ENCODE measurements at places on chromosomes 13 and 19.

- no peak overlapping the region for H3K4me3 ChIP-seq
- DNase-seq, result peak; percentile 55
- no peaks in the 10 kb centered on the region for H3K36me3 ChIP-seq
- H3K27ac ChIP-seq, result no peak overlapping the region
- peaks cover 12% of the 10 kb centered on the region for H3K27me3 ChIP-seq
- no peaks in the 10 kb centered on the region for H3K4me1 ChIP-seq
Measured at GRCh38 chr19:43809762-43810696, 7.8 kb upstream of the LYPD5 start.

- H3K36me3 ChIP-seq, result no peaks in the 10 kb centered on the region
- H3K27me3 ChIP-seq, result no peaks in the 10 kb centered on the region
Measured at GRCh38 chr13:91773591-91774227, 375.3 kb downstream of the GPC5 start.

DNA sequence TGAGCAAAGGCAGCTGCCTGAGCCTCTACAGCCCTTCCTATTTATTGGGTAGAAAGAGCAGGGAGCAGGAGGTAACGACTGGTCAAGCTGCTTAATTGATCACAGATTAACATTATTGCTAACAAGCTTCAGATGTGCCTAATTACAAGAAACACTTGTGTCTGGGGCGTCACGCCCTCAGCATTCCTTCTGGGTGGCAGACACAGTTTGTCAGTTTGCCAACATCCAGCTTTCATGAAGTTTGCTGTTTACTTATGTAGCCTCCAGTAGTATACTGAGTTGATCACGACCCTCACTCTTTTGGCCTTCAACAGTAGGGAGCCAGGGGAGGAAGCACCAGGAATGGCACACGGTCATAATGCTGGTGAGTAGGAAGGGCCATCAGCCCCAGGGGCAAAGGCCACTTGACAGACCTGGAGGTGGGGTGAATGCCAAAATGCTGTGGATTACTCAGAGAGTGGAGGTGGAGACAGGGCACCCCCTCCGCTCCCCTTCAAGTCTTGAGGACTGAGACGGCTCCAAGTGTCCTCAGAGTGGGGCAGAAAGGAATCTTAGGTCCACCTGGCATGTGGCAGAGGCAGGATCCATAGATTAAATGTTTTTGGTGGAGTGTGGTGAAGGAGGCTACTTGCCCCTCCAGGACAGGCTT, 34.9 kb upstream of the PSPC1 start:
- peaks cover 17% of the 10 kb centered on the region for H3K36me3 ChIP-seq
- H3K4me1 ChIP-seq, result no peaks in the 10 kb centered on the region
- H3K27ac ChIP-seq, result no peak overlapping the region
- H3K27me3 ChIP-seq, result no peaks in the 10 kb centered on the region
- DNase-seq, result no peak

GRCh38 chr13:49357694-49358093, 86.2 kb downstream of the CAB39L start:
- H3K4me1 ChIP-seq, result no peaks in the 10 kb centered on the region
- DNase-seq, result no peak
- H3K27me3 ChIP-seq, result no peaks in the 10 kb centered on the region
- no peaks in the 10 kb centered on the region for H3K36me3 ChIP-seq
- no peak overlapping the region for H3K4me3 ChIP-seq
- H3K27ac ChIP-seq, result no peak overlapping the region

DNA sequence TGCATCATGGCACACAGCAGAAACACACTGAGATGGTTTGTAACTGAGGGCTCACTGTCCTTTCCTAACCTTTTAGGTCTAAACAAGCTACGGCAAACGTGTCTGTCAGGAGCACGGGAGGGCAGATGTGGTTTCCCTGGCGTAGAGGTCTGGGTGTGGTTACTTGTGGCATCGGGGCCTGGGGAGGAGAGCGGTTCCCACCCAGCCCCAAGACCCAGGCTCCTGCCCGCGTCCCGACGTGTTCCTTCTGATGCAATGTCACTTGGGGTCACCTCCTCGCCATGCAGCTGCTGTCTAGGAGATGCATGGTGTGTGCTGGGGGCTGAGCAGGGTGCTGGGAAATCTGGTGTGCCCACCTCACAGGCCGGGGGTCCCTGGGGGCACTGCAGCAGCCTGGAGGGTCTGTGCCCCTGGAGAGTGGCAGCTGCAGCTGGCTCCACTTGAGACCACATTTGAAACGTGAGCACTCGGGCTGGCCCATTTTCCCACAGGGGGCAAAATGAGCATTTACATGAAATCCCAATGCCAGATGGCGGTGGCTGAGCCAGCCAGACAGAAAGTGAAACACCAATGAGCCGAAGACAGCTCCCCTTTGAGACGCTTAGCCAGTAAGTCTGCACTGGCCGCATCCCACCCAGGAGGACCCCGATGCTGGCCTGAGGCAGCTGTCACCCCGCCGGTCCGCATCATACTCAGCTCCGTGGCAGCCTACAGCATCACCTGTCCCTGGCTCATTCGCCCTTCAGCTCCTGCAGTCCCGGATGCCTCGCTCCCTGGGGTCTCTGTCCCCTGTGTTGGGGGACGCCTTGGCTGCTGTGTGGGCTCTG, 22.3 kb upstream of the MYDGF start:
- no peaks in the 10 kb centered on the region for H3K27me3 ChIP-seq
- no peak overlapping the region for H3K27ac ChIP-seq
- DNase-seq, result no peak

- DNase-seq, result no peak
- peaks cover 3% of the 10 kb centered on the region for H3K4me1 ChIP-seq
- H3K36me3 ChIP-seq, result no peaks in the 10 kb centered on the region
- no peak overlapping the region for H3K4me3 ChIP-seq
- no peak overlapping the region for H3K27ac ChIP-seq
- no peaks in the 10 kb centered on the region for H3K27me3 ChIP-seq
Measured at GRCh38 chr19:2636141-2636896, 66.2 kb downstream of the GNG7 start.

DNA sequence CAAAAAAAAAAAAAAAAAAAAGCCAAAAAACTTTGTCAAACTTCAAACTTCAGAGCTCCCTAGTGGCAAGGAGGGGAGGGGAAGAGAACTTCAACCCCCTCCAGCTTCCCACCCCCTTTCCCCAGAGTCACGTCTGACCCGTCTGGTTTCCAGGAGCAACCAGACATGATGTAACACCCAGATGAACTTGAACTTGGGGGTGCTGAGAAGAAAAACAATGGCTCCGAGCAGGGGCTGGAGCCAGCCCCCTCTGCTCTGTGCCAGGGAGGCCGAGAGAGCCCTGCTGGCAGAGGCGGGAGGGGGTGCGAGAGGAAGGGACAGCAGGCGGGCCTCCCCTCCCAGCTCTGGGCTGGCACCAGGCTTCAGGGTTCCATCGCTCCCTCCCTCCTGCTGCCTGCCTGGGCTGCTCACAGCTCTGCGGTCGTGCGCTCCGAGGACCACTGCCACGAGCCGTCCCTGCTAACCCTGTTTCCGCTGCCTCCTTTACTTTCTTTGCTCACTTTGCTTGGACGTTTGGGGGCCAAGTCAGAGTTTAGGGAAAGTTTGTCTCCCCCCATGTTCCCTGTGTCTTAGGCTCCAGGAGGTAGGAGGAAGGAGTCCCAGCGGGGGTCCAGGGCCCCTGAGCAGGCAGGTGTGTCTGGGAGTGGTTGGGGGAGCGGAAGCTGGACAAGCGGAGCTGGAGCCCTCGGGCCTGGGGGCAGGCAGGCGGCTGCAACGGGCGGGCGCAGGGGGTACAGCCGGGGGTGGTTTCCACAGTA, 11.1 kb downstream of the LYL1 start:
- H3K4me3 ChIP-seq, result no peak overlapping the region
- peak overlapping the region; percentile 79 for H3K27ac ChIP-seq
- H3K4me1 ChIP-seq, result peaks cover 19% of the 10 kb centered on the region
- peaks cover 13% of the 10 kb centered on the region for H3K36me3 ChIP-seq
- no peaks in the 10 kb centered on the region for H3K27me3 ChIP-seq

DNA sequence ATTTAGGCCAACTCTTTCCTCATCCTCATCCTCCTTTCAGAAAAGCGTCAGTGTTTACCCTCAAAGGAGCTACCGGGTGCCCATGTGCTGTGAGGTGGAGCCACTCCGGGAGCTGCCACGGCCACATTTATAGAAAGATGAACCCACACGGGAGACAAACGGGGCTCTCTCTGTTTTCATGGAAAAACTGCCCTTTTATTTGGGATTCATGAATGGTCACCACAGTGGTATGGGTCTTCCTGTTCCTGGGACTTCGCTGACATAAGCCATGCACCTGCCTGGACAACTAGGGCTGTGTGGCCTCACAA, 224.2 kb downstream of the ZIC5 start:
- DNase-seq, result no peak
- H3K36me3 ChIP-seq, result no peaks in the 10 kb centered on the region
- H3K27ac ChIP-seq, result no peak overlapping the region
- no peaks in the 10 kb centered on the region for H3K4me1 ChIP-seq

- H3K4me1 ChIP-seq, result no peaks in the 10 kb centered on the region
- no peak for DNase-seq
- no peak overlapping the region for H3K4me3 ChIP-seq
- no peaks in the 10 kb centered on the region for H3K36me3 ChIP-seq
- H3K27ac ChIP-seq, result no peak overlapping the region
- H3K27me3 ChIP-seq, result no peaks in the 10 kb centered on the region
Measured at GRCh38 chr13:84500016-84500415, 617.7 kb upstream of the SLITRK1 start.

DNA sequence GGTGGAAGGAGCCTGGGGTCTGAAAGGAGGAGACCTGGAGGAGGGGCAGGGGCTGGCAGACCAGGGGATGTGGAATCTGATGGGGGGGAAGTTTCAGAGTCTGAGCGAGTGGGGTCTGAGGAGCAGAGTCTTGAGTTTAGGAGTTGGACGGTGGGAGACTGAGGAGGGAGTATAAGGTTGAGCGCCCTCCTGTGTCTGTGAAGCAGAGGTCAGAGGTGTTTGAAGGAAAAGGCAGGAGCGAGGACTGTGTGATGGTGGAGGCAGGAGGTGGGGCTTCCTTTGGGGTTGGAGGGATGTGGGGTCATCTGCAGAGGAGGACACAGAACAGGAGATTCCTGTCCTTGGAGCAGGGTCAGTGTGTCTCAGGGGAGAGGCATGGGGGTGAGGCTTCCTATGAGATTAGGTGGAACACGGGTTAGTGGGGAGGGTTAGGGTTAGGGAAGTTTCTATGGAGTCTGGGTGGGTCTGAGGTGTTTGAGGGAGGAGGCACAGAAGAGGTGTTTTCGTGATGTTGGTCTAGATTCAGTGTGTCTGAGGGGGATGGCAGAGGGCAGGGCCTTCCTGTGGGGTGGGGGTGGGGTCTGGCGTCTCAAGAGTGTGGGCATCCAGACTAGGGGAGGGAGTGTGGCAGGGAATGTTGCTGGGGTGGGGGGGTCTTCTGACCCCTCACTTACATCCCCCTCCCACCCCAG, 8.3 kb downstream of the RYR1 start:
- H3K27ac ChIP-seq, result no peak overlapping the region
- no peaks in the 10 kb centered on the region for H3K27me3 ChIP-seq
- no peaks in the 10 kb centered on the region for H3K4me1 ChIP-seq
- H3K36me3 ChIP-seq, result no peaks in the 10 kb centered on the region

DNA sequence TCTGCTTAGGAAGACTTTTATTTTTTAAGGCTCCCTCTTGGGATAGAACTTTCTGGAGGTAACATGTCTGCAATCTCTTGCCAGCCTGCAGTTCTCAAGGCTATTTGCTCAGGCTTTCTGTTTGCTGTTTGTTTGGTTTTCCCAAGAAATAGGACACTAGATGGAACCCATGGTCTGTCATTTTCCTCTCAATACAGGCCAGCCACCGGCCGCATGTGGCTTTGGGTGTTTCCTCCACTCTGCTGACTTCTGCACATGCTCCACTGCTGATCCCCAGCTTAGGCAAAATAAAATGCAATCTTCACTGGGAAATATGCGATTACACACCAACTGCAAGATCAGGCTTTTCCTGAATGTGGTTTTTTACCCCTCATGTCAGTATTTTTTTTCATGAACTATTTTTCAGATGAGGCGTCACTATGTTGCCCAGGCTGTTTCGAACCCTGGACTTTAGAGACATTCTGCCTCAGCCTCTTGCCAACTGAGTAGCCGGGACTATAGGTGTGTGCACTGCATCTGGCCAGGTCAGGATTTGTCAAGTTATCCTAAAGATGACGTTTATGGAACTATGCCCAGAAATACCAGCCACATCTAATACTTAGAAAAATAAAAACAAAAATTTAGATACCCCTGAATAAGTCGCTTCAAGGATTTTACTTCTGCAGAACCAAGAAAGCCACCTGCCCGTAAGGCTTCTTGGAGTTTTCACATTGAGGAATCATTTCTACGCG, 94.3 kb upstream of the PABPC3 start:
- no peak for DNase-seq
- no peak overlapping the region for H3K4me3 ChIP-seq
- H3K36me3 ChIP-seq, result no peaks in the 10 kb centered on the region
- H3K27ac ChIP-seq, result no peak overlapping the region
- no peaks in the 10 kb centered on the region for H3K27me3 ChIP-seq

- H3K27me3 ChIP-seq, result no peaks in the 10 kb centered on the region
- H3K27ac ChIP-seq, result peak overlapping the region; percentile 98
- peaks cover 29% of the 10 kb centered on the region for H3K4me1 ChIP-seq
- peak overlapping the region; percentile 82 for H3K4me3 ChIP-seq
- H3K36me3 ChIP-seq, result peaks cover 22% of the 10 kb centered on the region
- peak; percentile 70 for DNase-seq
Measured at GRCh38 chr19:55406826-55407549, 600 bp downstream of the UBE2S start.

GRCh38 chr13:107124129-107124718, 556.3 kb upstream of the ARGLU1 start:
- no peak overlapping the region for H3K27ac ChIP-seq
- no peak overlapping the region for H3K4me3 ChIP-seq
- no peaks in the 10 kb centered on the region for H3K36me3 ChIP-seq
- peak; percentile 21 for DNase-seq

- H3K4me1 ChIP-seq, result no peaks in the 10 kb centered on the region
- no peak overlapping the region for H3K4me3 ChIP-seq
- no peaks in the 10 kb centered on the region for H3K36me3 ChIP-seq
- no peak overlapping the region for H3K27ac ChIP-seq
- no peak for DNase-seq
Measured at GRCh38 chr13:81781471-81781870, 1440.5 kb upstream of the SPRY2 start.

DNA sequence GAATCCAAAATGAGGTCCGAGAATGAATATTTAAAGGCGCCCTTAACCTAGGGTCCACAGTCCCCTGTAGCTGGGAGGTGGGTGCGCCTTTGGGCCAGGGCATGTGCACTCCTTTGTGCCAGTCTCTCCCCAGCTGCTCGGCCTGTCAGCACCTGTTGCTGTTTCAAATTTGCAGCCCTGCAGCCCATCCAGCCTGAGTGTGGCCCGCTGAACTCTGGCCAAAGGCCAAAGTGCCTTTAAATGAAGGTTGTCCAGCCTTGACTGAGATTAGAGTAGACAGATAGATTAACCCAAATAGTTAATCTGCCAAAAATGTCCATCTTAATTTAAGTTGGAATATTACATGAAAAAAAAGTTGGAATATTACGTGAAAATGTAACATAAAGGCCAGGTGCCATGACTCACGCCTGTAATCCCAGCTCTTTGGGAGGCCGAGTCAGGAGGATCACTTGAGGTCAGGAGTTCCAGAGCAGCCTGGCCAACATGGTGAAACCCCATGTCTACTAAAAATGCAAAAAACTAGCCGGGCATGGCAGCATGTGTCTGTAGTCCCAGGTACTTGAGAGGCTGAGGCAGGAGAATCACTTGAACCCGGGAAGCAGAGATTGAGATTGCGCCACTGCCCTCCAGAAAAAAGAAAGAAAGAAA, 25.3 kb downstream of the TPT1 start:
- no peaks in the 10 kb centered on the region for H3K36me3 ChIP-seq
- no peak for DNase-seq
- H3K27ac ChIP-seq, result no peak overlapping the region

GRCh38 chr13:43390619-43391018, 367.2 kb downstream of the DNAJC15 start:
- no peak for DNase-seq
- no peaks in the 10 kb centered on the region for H3K4me1 ChIP-seq
- no peak overlapping the region for H3K4me3 ChIP-seq
- H3K27me3 ChIP-seq, result no peaks in the 10 kb centered on the region

GRCh38 chr19:41541990-41542584, 33.9 kb upstream of the CEACAM21 start:
- H3K4me3 ChIP-seq, result no peak overlapping the region
- H3K27me3 ChIP-seq, result peaks cover 60% of the 10 kb centered on the region
- no peak overlapping the region for H3K27ac ChIP-seq
- H3K4me1 ChIP-seq, result no peaks in the 10 kb centered on the region

All from SK-N-SH (cell line).